ENCODE measurements at places on chromosomes 5 and 9. TPM values are rescaled to one million over a fixed set of nuclear protein-coding genes. Genes with fewer than 3 reads are reported as not detected.

DNA sequence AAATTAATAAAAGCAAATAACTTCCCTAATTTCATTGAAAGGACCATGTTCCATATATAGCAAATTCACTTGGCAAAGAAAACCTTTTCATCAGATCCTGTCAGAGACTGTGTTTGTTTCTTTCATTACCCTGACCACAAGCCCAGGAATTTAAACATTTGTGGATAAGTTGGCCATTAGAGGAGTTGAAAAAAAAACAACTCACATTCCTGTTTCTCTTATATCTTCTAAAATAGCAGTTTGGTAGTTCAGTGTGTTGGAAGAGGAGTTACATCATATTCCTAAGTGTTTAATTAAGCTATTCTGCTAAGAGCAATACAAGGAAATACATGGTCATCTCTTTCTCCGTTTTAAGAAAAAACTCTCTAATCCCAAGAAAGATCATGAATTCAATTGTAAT, 505.6 kb downstream of the TLE1 start:
- DNase-seq, result no peak

DNA sequence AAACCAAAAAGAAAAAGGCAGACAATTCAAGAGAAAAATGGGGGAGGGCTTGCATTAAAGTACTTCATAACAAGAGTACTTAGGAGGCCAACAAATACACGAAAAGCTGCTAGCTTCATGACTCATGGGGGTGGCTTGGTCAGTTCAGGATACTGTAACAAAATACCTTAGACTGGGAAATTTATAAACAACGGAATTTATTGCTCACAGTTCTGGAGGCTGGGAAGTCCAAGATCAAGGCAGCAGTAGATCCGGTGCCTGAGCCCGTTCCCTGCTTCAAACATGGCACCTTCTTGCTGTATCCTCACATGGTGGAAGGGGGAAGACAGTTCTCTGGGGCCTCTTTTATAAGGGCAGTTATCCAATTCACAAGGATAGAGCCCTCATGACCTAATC, 111.4 kb downstream of the C9orf50 start:
- DNase-seq, result no peak

DNA sequence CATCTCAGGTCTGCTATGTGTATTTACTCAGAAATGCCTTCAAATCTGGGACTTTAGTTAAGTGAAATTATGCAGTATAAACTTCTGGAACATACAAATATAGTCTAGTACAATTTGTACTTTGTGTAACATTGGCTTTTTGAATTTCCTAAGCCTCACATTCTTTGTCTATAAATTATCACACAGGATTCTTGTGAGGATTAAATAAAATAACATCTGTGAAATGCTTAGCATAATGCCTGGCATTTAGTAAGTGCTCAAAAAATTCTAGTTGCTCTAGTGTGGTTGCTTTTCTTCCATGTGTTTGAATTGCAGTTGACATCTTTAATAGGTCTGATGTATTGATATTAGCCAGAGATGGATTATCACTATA, 2.6 kb downstream of the HMMR start:
- no peak for DNase-seq

DNA sequence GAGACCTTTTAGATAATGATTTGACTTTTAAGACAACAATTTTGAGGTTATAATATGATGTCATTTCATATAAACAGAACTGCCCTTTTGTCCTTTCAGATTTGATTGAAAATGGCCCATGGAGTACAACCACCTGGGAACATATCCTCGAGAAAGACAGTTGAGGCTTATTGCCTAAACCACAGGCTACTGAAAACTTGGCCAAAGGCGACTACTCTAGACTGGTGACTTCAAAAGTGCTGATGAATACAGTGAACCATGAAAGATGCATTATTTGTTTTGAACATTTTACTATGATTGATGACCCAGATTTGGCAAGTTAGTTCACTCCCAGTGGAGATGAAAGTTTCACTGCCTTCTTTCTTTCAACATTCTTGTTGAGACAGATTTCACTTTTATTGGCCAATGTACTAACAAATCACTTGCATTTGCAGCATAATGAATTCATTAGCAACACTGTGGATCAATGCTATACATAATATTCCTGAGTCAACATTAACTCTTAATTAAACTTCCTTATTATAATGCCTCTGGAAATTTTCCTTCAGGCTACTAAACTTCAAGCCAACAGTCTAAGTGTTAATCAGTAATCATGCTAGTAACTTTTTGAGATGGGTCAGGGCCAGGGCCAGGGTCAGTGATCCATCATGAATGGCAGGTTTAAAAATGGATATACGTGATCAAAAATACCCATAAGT, 480.3 kb downstream of the RAB3C start:
- no peak for DNase-seq

- DNase-seq, result peak; percentile 69
Observed at GRCh38 chr9:131627648-131628458, 82.5 kb downstream of the PRRT1B start.

- DNase-seq, result peak; percentile 29
Observed at GRCh38 chr9:4366591-4367330, 66.9 kb upstream of the GLIS3 start.

DNA sequence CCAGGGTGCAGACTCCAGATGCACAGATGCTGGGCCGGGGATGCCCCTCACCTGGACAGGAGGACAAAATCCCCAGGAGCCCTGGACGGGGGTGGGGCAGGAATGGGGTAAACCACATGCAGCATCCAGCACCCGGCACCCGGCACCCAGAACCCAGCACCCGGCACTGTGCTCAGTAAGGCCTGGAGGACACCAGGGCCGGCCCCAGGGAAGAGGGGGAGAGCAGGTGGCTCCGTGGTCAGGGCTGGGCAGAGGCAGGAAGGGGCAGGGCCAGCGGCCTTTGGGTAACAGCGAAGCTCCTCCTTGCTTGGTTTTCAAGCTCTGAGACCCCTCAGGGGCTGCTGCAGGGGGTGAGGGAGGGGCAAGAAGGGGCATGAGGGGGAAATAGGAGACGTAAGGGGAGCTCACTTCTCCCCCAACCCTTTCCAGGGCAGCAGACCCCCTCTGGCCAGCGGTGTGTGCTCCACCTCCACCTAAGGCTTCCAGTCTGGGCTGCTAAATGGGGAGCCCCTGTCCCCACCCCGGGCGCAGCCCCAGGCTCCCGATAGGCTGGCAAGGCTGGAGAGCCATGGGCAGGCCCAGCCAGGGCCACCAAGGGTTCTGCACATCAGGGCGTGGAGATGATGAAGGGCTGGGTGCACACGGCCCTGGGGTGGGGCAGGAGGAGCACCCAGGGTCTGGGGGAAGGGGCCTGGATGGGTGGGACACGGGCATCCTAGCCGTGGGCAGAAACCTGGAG, 17.8 kb upstream of the SLC6A19 start:
- no peak for DNase-seq

GRCh38 chr9:133691191-133691590, 47.0 kb downstream of the SARDH start:
- no peak for DNase-seq

DNA sequence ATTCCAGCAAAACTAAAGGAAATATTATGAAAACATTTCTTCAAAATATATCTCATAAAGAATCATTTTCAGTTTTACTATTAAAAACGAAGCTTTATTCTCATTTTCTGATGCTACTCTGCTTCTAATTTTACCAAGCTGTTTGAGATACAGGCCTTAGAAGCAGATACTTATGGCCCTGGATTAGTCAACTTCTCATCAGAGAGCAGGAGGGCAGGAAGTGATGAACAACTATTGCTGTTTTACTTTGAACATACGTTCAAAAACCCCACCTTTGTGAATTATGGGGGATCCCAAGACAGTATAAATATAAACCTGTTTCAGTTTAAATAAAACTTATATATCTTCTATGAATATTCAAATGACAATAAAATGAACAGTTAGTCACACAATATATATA, 16.0 kb downstream of the MPDZ start:
- no peak for DNase-seq

MEIKIN gene
- not detected for total RNA-seq

KLF9 gene
- 12.8 TPM for total RNA-seq

SLC25A46 gene
- total RNA-seq, result 39.2 TPM

MCC gene
- total RNA-seq, result 2.9 TPM
